ENCODE measurements at places on chromosomes 4 and X.

GRCh38 chr4:102694791-102695190 is 66.0 kb downstream of the MANBA start:
- no peak for DNase-seq

DNA sequence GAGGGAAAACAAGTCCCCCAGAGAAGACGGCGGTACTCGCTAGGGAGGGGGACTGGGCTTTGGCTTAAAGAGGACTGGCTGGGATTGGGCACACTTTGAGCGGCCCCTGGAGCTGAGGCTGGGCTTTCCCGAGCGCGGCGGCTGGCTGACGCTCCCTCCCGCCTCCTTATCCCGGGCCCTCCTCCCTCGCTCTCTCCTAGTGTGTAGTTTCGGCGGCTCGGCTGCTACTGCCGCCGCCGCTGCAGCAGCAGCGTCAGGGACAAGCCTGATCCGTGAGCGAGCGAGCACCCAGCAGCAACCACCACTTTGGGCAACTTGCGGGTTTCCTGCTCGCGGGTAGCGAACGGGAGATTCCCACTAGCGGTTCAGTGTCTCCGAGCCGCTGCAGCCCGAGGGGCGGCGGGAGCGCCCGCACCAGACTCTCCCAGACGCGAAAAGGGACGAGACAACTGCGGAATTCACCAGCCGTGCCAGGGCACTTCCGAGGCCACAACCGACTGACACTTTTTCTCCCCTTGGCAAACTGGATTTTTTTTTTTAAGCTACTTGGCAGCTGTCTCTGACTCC is 632 bp upstream of the PCDH7 start:
- DNase-seq, result no peak

DNA sequence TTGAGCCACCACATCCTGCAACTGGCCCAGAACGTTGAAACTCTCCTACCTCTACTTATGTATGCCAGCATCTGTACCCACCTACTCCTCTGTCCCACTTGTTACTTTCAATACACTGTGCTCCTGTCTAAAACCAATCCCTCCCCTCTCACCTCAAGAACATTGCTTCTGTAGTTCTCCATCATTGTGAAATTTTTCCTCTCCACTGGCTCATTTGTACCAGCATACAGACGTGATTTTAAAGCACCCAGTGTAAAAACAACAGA is 25.5 kb upstream of the USO1 start:
- DNase-seq, result no peak

DNA sequence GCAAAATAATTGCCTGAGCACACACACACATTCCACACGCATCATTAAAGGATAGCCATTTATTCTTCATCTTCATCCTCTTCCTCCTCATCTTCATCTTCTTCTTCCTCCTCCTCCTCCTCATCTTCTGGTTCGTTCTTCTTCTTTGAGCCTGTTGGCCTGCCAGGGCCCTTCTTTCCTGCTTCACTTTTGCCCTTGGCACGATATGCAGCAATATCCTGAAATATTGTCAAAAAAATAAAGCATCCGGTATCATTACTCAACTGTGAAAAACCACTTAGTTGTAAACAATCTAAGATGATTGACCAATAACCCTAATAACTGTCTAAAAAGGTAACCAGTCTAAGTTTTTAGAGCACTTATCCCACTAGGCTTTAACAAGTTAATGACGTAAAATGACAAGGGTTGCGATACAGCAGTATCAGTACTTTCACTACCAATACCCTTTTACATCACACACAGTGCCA is 2.1 kb downstream of the HMGB2 start:
- no peak for DNase-seq

DNA sequence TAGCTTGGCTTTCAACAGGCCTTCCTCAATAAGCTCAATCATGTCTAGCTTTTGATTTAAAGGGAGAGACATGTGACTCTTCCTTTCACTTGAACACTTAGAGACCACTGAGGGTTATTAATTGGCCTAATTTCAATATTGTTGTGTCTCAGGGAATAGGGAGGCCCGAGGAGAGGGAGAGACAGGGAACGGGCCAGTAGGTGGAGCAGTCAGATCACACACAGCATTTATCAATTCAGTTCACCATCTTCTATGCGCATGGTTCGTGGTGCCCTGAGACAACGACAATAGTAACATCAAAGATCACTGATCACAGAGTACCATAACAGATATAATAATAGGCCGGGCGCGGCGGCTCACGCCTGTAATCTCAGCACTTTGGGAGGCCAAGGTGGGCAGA is 17.8 kb downstream of the ZNF81 start:
- no peak for DNase-seq

- no peak for DNase-seq
Observed at GRCh38 chr4:158292156-158292555, 81.9 kb downstream of the TMEM144 start.

- no peak for DNase-seq
Observed at GRCh38 chrX:41322821-41323603, 10.9 kb upstream of the DDX3X start.

- no peak for DNase-seq
Observed at GRCh38 chrX:147847999-147848398, 63.7 kb upstream of the FMR1 start.

- DNase-seq, result no peak
Observed at GRCh38 chr4:158446106-158446505, 75.6 kb upstream of the RXFP1 start.

All from KG1 (cell line).